ENCODE measurements at places on chromosomes 3 and 15.

DNA sequence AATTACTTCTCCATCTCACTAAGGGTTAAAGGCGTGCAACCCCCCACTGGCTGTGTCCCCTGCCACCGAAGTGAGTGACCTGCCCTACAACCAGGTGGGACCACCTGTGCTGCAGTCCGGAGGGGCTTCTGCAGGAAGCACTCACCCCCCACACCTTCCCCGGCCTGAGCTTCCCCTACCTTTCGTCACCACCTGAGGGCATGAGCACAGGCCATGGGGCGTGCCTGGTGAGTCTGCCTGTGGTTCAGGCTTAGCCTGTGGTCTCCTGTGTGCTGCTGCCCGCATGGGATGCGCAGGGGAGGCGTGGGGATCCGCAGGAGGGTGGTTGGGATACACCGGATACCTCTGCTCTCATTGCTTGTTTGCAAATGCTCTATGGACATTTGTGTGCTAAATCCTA lies 46.0 kb downstream of the KLHL25 start:
- no peak for DNase-seq

GRCh38 chr3:59717679-59718205 lies 667.9 kb upstream of the CFAP20DC start:
- no peak for DNase-seq

- DNase-seq = no peak
These were observed 385.5 kb upstream of the PDZRN3 start for GRCh38 chr3:74009961-74010844.

DNA sequence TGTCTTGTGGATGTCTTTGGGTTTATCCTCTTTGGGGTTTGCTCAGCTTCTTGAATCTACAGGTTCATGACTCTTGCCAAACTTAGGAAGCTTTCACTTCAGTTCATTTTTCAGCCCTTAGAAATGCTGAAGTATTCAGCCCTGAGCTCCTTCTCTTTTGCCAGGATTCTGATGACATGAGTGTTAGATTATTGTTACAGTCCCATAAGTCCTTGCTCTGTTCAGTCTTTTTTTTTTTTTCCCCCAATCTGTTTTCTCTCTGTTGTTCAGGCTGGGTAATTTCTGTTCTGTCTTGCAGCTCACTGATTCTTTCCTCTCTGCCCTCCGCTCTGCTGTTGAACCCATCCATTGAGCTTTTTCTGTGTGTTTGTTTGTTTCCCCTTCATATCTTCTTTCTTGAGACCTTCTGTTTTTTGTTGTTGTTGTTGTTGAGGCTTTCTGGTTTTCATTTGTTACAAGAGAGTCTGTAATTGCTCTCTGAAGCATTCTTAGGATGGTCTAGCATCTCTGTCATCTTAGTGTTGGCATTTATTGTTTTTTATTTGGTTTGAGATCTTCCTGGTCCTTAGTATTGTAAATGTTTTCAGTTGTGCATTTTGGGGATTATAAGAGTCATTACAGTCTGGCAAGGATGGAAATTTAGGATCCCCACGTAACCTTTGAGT lies 18.4 kb downstream of the LRCH3 start:
- DNase-seq = no peak

GRCh38 chr15:34070003-34070402 lies 31.0 kb upstream of the AVEN start:
- DNase-seq = no peak
